BE2C (cell line): ENCODE measurements at places on chromosomes 1 and 21.

- DNase-seq = peak; percentile 47
Observed at GRCh38 chr1:85464497-85465098, 361 bp downstream of the DDAH1 start.

DNA sequence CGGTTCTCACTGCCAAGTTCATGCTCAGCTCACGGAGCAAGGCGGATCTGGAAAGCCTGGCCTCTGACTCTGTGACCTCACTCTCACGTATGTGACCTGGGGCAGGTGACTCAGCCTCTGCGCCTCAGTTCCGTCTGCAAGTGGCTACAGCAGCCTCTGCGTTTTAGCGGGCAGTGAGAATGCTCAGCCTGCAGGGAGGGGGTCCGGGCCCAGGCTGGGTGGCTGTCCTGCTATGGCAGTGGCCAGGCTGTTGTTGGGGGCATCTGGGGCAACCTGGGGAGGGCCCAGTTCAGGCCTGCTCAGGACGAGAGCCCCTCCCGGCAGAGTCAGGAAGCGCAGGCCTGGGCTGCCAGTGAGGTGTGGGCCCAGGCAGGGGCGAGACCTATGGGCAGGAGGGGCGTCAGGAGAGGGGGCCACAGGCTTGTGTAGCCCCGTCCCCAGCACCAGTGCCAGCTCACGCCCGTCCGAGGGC lies 27.9 kb downstream of the ARHGEF16 start:
- no peak for DNase-seq

DNA sequence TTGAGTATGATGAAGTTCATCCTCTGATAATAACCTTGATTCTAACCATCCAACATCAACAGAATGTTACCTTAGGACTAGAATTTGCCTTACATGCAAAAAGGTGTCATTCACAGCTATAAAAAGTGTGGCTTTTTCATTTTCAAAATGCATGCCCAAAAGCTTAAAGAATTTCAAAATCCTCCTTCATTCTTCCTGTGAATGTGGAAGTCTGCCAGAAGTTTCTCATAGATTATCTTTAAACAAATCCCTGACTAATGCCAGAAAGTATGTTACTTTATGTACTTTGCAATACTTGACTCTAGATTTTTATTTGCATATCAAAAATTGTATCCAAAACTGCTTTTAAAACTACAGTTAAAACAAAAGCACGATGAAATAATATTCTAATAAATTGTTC lies 270.6 kb upstream of the ZRANB2 start:
- DNase-seq = no peak

DNA sequence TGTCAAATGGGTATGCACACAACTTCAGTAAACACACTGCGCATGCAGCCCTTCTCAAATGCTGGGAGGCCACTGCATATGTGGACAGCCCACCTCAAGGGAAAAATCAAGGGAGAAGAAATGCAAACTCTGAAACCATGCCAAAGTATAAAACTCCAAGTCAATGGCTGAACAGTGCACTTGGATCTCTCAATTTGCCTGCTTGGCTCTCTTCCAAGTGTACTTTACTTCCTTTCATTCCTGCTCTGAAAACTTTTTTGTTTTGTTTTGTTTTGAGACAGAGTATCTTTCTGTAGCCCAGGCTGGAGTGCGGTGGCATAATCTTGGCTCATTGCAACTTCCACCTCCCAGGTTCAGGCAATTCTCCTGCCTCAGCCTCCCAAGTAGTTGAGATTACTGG lies 18.8 kb upstream of the COP1 start:
- DNase-seq = no peak

DNA sequence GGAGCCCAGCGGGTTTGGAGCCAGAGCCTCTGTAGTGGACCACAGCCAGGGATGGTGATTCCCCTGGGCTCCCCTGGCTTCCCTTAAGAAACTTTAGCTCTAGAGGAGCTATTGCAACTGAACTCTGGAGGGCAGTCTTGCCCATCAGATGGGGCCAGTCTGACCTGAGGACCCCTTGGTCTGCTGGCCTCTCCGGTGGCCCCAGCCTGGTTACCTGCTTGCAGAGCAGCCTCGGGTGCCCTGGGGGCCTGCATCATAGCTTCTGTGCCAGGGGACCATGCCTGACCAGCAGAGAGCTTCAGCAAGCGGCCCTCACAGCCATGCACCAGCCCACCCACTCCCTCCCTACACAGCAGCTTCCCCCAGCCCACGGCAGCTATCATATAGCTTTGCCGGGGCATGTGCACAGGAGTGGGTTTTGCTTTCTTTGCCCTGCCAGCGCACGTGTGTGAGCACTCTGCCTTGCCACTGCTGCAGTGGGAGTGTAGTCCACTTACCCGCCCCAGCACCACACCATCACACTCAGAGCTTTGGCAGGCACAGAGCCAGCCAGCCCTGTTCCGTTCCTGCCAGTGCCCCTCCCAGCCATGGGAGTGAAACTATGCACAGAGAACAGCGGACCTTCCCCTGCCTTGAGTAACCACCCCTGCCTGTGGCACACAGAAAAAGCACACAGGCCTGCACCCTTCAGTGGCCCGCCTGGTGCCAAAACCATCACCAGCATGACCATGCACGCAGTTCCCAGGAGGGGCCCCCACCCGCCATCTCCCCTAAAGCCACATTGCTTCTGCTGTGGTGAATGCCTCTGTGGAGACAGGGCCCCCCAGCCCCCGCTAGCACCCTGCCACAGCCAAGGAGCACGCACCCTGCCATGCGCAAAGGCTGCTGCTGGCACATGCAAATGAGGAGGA lies 442.9 kb upstream of the NEGR1 start:
- DNase-seq = no peak
